Activated T-helper 2 cell treated with anti-CD3 and anti-CD28 coated beads, Interferon-gamma antibody, Interleukin-2, Interleukin-4, amounts not matched to agents 10 μg/mL and 5 μg/mL and 100 μg/mL, durations not matched to agents 14 hours and 24 hours and 36 hours (primary cell): ENCODE measurements at places on chromosomes 12 and 14. TPM values are rescaled to one million over a fixed set of nuclear protein-coding genes. Genes with fewer than 3 reads are reported as not detected.

DNA sequence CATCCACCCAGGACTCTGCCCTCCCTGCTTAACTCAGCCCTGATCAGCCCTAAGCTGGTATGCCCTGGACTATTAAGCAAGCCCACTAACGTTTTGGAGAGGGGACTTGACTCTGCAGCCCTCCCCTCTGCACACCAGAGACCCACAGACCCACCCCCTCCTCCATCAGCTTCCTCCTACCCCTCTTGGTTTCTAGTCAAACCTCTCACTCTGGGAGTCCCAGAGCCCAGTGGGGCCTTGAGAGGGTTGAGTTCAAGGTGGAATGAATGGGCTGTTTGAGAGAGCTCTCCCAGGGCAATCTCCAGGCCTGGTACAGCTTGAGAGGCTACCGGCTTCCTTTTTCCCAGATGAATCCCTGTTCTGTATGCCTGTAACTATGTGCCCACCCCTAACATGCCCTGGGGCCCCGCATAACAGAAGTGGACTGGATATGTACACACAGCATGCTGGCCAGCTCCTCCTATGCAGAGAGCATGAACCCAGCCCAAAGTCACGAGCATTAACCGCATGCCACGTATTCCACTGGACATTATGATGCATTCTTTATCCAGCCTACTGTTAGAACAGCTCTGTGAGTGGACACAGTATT is 43.6 kb downstream of the IRF2BPL start:
- no peak for DNase-seq

GRCh38 chr14:66939409-66939808 is 249.8 kb upstream of the GARIN2 start:
- no peak for DNase-seq

- no peak for DNase-seq
Measured at GRCh38 chr12:12467688-12468261, 94.9 kb downstream of the DUSP16 start.

Gene PAH
- not detected in 2 replicates for total RNA-seq
